Stimulated activated CD8-positive, alpha-beta memory T cell treated with anti-CD3 and anti-CD28 coated beads, Interleukin-2, amount 100 ng/mL, for 1 hour (primary cell): ENCODE measurements at places on chromosomes 16 and 17.

- DNase-seq: no peak
These were observed 28.0 kb downstream of the CRISPLD2 start for GRCh38 chr16:84847564-84848355.

- DNase-seq: no peak
These were observed 4.7 kb downstream of the CDIPT start for GRCh38 chr16:29858149-29858849.

DNA sequence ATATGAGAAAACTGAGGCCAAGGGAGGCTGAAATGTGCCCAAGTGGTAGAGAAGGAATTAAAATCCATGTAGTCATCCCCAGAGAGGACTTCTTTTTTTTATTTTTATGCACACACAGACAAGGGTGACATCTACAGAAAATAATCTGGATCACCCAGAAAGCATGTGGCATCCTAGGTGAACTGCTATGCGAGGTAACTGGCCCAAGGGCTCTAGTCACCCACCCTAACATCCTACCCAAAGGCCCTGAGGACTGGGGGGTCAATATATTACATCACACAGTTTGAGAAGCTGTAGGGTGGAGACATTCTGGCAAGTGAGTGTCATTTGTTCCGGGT lies 23.3 kb downstream of the TEX14 start:
- no peak for DNase-seq

DNA sequence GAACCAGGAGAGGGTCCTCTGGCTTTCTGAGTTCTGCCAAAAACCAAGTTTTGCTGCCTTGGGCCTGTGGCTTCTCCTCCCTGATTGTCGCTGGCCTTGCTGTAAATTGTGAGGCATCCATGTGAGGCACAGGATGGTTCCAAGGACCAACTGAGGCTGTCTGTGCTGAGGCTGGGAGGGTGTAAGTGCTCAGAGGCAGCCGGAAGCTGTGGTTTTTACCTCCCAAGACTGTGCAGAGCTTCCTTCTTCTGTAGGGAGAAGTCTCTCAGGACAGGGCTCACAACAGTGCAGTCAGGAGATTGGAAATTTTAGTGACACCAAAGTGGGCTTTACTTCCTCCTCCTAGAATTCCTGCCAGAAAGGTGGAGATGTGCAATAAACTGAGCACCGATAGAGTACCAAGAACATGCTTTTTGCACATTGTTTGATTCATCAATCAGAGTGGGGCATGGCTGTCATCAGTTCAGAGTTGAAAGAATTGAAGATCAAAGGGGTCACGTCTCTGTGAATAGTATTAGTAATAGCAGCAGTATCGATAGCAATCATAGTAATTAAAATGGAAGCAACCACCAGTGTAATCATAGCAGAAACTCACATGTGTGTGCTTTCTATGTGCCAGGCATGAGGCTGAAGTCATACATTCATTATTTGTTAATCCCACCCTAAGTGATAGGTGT lies 467.1 kb downstream of the WWOX start:
- DNase-seq: no peak

DNA sequence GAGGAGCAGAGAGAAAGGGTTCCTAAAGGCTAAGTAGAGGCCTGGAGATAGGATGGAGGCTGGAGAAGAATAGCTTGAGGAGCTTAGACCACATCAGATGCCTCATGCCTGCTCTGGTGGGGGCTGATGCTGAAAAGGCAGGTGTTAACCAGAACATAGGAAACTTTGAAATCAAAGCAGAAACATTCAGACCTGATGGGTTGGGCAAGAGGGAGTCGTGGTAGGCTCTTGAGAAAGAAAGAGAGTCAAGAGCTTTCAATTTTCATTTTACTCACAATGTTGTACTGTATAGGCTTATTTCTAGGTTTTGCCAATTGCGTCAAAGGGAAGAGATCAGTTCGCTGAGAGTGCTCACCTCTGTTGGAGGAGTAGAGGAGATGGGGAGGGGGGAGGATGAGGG lies 406.6 kb upstream of the SALL1 start:
- DNase-seq: no peak

DNA sequence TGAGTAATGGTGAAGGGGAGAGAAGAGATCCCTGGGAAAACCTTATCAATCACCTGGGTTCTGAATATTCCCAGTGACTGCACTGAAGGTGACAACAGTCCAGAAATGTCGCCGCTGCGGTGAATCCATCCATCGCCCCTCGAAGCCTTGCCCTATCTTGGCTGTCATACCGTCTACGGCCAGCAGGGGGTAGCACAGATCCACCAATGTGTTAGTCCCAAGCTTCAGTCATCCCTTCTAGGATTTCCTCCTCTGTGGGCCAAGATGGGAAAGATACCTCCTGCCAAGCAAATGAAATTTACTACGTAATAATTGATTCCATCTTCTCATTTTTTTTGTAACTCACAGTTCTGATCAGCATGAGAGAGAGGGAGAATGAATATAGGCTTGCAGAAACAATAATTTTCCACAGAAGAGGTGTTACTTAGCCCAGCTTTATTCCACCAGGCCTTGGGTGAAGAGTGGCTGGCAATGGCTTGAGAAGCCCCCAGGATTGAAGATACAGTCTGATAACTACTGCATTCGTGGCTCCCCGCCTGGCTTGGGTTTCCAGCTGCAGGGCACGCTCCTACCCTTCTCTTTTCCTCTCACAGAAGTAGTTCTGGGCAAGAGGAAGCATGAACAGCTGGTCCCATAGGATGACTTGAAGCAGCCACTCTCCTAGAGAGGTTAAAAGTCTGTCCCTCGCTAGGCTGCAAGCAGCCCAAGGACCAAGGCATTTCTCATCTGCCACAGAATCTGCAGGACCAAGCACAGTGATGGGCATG lies 2.6 kb upstream of the FMNL1 start:
- DNase-seq: peak; percentile 81

DNA sequence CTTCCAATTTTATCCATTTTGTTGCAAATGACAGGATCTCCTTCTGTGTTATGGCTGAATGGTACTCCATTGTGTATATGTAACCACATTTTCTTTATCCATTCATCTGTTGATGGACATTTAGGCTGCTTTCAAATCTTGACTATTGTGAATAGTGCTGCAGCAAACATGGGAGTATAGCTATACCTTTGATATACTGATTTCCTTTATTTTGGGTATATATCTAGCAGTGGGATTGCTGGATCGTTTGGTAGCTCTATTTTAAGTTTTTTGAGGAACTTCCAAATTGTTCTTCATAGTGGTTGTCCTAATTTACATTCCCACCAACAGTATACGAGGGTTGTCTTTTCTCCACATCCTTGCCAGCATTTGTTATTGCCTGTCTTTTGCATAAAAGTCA lies 67.8 kb downstream of the BRIP1 start:
- DNase-seq: no peak

DNA sequence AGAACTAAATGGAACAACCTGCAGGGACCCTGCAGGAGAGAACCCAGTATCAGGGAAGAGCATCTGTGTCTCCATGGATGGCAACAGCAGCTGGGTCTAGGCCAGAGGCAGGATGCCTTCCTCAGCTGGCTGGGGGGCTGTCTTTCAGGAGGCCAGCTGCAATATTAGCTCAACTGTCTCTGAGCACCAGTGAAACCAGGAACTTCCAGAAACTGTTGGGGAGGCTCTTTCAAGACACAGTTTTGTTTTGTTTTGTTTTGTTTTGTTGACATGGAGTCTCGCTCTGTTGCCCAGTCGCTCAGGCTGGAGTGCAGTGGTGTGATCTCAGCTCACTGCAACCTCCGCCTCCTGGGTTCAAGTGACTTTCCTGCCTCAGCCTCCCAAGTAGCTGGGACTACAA lies 7.6 kb downstream of the GPR142 start:
- no peak for DNase-seq

GRCh38 chr17:7047566-7047965 lies 3.7 kb upstream of the SLC16A11 start:
- DNase-seq: no peak

- no peak for DNase-seq
These were observed 2.8 kb upstream of the IL21R start for GRCh38 chr16:27398894-27399853.

DNA sequence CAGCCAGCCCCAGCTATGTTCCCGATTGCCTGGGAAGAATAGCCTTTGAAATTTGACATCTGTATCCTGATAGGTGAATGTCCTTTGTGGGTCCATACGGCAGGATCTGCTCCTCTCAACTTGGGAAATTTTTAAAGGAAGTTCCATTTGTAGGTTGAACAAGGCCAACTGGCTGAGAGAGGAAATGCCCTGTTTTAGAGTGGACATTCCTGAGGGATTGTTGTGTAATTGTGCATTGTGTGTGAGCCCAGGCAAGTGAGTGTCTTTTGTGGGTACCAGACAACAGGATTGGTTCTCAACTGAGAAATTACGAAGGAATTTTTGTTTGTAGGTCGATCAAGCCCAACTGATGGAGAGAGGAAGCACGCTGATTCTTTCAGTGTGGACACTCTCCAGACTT lies 2.6 kb upstream of the CPHXL2 start:
- DNase-seq: no peak

DNA sequence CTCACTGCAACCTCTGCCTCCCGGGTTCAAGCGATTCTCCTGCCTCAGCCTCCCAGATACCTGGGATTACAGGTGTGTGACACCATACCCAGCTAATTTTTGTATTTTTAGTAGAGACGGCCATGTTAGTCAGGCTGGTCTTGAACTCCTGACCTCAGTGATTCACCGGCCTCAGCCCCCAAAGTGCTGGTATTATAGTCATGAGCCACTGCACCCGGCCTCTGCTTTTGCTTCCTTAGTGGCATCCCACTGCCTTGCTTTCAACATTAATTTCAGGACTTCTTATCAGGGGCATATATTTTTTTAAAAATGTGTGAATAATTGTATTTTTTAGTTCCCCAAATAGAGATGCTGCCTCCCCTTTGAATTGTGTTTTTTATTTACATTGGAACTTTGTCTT lies 98.8 kb downstream of the SYCE1L start:
- DNase-seq: no peak

DNA sequence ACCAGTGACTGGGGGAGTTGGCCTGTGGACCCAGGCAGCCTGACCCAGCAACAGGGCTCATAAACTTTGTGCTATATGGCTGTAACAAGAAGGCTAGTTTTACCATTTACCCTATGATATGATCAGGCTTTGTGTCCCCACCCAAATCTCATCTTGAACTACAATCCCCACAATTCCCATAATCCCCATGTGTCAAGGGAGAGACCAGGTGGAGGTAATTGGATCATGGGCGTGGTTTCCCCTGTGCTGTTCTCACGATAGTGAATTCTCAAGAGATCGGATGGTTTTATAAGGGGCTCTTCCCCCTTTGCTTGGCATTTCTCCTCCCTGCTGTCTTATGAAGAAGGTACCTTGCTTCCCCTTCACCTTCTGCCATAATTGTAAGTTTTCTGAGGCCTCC lies 111.2 kb upstream of the NLRP1 start:
- DNase-seq: no peak
